ENCODE measurements at places on chromosomes 11 and 22.

DNA sequence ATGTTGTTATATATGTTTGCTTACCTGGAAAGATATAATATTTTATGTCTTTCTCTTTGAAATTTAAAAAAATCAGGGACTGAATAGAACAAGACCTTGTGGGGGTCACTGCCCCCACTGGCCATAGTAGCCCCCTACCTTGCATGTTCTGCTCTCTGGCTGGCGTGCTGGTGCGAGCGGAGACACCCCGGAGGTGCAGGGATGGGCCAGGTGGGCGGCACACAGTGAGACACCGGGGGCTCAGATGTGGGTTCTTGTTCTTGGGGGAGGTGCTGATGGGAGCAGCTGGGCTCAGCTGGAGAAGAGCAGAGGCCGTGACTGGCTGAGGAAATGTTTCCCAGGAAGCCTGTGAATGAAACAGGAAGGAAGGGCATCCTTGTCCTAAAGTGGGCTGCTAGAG is 20.2 kb downstream of the GAB4 start:
- no peak for DNase-seq

- no peak for DNase-seq
Measured at GRCh38 chr11:114099392-114100178, 40.1 kb downstream of the ZBTB16 start.

DNA sequence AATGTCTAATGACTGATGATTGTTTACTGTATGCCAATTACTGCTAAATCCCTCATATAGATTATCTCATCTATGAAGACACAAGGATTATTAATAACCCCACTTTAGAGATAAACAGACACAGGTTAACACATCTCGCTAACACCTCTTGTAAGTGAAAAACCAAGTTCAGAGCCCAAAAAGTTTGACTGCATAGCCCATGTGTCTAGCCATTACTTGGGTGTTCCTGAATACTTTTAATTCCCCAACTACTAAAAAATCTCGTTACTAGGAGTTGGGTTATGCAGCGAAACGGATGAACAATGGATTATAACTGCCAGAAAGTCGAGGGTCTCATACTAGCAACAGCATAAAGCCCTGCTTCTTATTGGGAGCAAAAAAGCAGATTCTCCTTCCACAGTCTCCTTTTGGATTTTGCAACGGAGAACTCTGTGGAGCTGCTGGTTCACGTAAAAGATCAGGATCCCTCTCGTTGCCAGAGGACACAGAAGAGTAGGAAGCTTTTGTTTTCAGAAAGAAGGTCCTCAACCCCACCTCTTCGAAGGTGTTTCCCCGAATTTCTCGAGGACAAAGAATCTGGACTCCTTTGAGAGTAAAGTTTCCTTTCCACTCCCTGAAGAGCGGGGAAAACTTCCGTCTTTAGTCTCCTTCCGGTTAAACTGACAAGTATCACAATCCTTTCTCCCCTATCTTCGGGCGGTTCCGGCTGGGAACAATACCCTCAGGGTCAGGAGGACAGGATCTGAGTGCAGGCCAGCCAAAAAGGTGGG is 979 bp downstream of the ZBED5 start:
- peak; percentile 43 for DNase-seq

DNA sequence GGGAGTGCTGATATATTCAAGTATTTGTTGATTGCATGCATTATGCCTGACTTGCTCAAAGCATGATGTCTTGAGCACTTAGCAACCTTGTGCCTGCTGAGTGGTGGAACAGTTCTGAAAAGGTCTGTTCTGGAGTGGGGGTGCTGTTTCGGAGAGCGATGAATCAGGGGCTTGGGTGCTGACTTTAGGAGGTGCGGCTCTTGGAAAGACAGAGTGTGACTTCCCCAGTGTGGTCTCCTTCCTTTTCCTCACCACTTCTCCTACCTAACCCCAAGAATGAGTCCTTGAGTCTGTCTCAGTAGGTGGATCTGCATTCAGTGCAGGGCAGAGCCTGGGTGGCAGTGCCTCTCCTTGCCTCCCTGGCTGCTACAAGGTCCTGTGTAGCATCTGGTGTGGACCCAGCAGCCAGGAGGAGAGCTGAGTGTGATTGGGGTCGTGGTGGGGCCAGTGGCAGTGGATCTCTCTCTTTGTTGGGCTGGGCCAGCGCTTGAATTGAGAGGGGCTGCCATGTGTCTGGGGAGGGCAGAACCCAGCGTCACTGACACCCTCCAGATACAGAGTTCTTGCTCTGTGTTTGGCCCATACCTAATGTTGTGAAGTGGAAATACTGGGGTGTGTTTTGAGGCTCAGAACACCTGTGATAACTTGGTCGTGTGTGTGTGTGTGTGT is 35.9 kb downstream of the ST3GAL4 start:
- no peak for DNase-seq

DNA sequence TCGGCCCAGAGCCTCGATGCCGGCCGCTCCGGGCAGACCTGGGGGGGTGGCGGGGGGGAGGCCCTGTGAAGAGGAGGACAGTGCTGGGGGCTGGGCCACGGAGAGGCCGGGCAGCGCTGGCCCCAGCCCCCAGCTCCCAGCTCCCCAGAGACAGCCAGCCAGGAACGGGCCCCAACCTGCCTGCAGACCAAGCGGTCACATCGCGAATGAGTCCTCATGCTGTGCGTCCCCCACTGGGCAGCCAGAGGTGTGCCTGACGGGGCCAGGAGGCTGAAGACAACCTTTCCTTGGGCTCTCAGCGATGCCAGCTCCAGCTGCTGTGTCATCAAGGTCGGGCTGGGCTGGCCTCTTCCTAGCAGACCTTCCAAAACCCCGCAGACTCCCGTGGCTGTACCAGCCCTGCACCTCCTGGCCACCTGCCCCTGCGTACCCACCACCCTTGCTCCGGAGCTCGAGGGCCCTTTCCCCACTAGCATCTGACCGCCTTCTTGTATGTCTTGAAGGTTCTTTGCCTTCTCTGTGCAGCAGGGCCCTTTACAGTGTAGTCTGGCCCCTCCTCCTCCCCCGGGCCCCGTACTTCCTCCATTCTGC is 88.4 kb downstream of the CDKN1C start:
- DNase-seq, result no peak

- DNase-seq, result peak; percentile 79
Measured at GRCh38 chr11:3841426-3842350, 929 bp upstream of the RHOG start.

DNA sequence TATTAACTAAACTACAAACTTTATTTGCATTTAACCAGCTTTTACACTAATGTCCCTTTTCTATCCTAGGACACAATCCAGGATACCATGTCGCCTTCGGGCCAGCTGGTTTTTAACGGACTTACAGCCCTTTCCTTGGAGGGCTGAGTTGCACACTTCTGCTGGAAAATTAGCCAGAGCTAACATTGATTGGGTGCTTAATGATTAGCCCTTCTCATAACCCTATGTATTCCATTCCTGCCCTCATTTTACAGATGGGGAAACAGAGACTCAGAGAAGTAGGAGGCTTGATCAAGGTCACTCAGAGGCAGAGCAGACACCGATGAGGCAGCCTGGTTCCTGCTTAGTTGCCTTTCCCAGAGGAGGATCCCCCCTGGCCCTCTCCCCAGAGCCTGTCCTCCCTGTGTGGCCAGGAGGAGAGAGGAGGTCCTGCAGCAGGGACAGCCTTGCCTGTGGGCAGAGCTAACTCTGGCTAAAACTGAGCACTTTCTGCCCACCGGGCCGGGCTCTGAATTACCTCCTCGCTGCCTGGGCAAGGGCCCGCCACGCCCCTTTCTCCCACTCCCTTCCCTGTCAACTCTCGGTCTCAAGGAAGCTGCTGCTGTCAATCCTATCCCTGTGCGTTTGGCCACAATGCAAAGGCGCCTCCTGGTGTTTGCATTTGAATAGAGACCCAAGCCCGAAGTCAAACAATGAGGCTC is 59.6 kb upstream of the PAX6 start:
- DNase-seq, result peak; percentile 81

- no peak for DNase-seq
Measured at GRCh38 chr11:115871161-115871760, 367.0 kb upstream of the CADM1 start.

DNA sequence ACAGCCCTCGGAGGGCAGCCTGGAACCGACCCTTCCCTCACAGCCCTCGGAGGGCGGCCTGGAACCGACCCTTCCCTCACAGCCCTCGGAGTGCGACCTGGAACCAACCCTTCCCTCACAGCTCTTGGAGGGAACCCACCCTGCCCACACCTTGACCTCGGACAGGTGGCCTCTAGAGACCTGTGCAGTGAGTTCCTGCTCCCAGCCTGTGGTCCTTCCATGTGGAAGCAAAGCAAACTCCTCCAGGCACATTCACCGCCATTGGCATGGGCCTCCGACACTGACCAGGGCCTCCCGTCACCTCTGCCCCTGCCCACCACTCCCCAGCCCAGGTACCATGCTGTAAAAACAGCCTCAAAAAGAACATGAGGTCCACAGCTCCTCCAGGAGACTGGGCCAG is 272.1 kb downstream of the BRD1 start:
- no peak for DNase-seq

DNA sequence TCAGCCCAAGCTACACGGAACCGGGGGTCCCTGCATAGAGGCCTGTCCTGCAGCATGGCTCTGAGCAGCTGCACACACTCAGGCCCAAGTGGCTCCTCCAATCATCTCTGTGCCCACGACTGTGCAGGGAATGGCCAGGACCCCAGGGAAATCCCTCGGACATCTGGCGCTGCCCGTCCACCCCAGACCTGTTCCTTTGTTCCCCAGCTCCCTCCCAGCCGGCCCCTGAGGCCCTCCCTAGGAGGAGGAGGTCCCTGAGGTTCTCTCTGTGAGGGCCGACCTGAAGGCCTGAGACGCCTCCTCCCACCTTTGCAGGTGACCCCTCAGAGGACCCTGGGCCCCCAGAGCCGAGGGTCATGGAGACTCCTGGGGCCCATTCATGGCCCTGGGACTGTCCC is 1.1 kb downstream of the MLC1 start:
- no peak for DNase-seq

GRCh38 chr11:3338569-3339339 is 40.2 kb downstream of the ZNF195 start:
- no peak for DNase-seq

DNA sequence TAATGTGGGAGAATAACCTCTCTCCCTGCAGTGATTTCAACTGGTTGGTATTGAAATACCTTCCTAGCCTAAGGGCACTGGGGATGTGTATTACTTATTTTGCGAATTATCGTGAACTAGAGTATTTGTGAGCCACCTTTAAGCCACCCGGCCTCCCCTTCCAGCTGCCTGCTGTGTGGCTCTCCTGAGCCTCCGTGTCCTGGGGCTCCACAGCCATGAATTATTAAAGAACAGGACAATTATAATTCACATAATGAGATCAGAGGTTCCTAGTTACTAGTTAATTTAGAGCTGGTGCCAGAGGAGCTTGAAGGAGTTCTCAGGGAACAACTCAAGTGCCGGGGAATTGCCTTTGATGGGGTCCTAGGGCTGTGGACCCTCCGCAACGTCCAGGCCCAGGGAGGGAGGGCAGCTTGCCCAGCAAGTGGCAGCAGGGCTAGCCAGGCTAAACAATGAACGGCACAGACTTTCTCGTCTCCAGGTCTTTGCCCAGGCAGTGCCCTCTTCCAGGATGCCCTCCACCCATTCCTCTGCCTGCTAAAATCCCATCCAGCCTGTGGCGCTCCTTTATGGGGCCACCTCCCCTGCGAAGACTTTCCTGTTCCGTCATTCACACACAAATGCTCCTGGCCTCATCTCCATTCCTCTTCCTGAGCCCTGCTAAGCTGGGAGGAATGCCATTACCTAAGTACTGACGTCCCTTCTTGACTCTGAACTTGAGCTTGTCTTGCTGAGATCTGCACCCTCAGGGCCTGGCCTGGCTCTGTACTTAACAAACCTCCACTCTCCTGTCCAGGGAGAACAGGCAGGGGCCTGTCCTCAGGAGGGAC is 91.5 kb downstream of the RTL6 start:
- no peak for DNase-seq

- no peak for DNase-seq
Measured at GRCh38 chr11:45333001-45333971, 47.1 kb upstream of the SYT13 start.

DNA sequence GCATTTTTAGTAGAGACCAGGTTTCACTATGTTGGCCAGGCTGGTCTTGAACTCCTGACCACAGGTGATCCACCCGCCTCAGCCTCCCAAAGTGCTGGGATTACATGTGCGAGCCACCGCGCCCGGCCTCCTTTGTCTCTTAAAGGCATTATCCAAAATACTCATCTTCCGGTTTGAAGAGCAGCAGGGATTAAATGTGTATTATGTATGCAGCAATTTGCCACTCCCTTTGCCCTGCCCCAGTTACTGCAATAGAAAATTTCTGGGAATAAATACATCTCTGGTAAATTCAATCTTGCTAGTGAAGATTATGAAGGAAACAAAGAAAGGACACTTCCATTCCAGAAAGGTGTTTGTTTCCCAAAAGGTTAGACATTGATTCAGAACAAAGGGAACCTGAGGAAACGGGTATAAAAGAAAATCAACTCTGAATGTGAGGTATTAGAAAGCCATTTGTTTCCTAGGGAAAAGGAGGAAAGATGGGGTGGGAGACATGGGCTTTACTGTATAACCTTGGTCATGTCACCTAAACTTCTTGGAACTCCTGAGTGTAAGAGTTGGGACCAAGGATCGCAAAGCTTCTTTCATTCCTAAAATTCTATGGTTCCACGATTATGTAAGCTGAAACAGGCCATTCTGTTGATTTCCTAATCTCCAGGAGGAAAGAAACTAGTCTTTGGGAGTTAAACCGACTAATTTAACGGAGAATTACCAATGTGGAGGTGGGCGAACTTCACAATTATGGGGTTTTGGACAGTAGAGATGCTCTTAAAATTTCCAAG is 959 bp upstream of the HIPK3 start:
- DNase-seq, result no peak

- DNase-seq, result no peak
Measured at GRCh38 chr11:96098511-96099241, 174.8 kb upstream of the MTMR2 start.

- DNase-seq, result no peak
Measured at GRCh38 chr11:119810478-119811232, 81.7 kb upstream of the NECTIN1 start.

DNA sequence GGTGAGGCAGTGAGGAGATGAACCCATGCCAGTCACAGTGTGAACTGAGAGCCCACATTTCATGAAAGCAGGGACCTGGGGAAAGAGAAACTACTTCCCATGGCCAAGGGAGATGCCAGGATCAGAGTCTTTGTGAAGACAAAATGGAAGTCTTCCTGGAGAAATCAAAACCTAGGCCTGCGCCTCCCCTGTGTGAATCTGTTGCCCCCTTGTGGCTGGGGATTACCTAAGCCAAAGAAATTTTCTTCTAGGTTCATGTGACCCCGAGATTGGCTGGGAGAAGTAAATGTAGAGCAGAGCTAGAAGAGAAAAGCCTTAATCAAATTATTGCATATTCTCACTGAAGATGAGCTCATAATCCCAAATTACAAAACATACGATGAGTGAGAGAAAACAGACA is 1075.3 kb downstream of the TBC1D22A start:
- no peak for DNase-seq

DNA sequence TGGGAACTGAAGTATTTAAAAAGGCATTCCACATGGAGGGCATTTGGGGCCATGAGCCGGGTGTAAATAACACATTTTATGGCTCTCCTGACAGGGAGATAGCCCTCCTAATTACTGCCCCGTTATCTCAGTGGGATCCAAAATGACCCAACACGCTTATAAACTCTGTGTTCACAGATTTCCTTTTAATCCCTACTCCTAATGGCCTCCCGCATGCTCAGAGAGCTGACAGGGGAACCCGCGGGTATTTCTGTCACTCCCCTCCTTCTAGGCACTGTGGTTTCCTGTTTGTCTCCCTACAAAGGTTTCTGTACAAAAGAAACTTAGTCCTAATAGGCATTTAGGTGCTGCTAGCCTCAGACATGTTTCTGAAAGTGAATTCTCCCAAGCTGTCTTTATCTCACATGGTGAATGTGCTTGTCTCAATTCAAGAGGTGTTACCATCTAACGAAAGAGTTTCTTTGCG is 202.8 kb upstream of the SEZ6L start:
- DNase-seq, result no peak

GRCh38 chr11:111310723-111311122 is 12.4 kb downstream of the POU2AF3 start:
- DNase-seq, result no peak
